KBM-7 (cell line): ENCODE measurements at places on chromosomes 6 and 20.
A peak's percentile ranks its signal among the peaks of the same experiment; 100 is the strongest.

DNA sequence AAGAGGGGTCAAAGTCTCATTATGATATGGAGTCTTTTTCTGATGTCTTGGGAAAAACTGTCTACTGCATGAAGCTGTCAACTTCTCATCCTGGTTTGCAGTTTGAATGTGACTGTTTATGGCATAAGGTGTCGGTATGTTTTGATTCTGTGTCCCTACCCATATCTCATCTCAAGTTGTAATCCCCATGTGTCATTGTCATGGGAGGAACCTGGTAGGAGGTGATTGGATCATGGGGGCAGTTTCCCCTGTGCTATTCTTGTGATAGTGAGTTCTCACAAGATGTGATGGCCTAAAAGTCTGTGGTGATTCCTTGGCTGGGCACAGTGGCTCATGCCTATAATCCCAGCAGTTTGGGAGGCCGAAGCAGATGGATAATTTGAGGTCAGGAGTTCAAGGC is 47.6 kb downstream of the MRAP2 start:
- no peak for DNase-seq

DNA sequence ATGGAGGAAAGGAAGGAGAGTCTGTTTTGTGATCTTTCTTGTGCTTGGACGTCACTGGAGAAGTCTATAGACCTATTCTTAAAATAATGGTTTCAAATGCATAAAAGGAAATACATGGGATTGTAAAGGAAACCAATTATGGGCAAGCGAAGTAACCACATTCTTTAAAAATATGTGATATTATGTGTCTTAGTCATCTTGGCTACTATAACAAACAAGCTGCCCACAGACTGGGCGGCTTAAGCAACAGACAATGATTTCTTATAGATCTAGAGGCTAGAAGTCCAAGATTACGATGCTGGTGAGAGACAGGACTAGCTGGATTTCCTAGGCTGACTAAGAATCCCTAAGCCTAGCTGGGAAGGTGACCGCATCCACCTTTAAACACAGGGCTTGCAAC is 49.4 kb upstream of the CD83 start:
- DNase-seq: no peak

DNA sequence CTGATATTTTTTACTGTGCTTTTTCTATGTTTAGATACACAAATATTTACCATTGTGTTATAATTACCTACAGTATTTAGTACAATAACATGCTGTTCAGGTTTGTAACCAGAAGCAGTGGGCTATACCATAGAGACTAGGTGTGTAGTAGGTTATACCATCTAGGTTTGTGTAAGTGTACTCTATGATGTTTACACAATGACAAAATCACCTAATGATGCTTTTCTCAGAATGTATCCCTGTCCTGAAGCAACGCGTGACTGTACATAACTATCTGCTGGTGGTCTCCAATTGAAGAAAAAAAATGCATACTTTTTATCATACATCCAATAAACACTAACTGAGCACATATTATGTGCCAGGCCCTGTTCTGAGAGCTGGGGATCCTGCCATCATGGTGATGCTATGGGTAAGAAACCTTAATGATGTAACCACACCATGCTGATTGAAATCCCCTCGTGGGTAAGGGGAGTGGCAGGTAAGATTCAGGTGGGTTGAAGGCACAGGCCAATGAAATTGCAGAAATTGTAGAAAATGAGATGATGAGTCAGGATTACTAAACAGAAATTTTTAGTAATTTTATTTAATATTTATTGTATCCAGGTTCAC is 76.8 kb downstream of the FYN start:
- no peak for DNase-seq

DNA sequence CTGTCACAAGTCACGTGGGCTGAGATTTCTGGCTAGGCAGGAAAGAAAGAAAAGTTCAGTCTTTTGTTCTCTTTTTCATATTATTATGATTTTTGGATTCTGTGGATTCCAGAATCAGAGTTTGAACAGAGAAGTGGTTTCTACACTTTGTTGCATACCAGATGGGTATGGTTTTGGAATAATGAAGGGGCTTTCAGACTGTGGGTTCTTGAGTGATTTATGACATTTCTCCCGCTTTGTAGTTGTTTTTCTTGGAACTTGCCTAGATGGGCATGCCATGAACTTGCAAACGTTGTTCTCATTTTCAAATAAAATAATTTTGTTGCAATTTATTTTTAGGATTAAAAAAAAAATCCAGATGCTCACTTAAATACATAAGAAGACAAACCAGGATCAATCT is 34.4 kb downstream of the CBFA2T2 start:
- DNase-seq: peak; percentile 58

DNA sequence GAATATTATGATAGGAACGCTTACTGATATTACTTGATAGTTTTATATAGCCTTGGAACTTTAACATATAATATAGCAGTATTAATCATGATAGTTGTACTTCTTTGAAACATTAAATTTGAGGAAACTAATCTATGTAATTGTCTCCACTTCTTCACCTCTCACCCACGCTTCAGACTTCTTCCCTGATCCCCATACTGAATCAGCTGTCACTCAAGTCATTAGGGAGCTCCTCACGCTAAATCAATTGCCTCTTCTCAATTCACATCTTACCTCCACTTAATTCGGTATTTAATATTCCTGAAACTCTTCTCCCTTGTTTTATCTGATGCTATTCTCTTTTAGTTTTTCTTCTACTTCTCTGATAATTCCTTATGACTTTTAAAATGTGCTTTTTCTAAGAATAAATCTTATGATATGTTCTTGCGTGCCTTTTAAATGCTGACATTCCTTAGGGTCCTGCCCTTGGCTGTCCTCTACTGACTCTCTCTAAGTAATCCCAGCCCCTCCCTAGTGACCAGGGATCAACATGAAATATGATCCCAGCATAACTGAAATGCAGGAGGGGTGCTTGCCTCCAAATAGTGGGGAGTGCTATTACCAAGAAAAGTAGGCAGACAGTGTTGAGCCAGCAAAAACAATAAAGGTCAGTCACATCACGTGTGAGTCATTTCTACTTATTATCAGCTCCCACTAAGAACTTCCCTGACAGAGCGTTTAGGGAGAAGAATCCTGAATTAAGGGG is 9.9 kb downstream of the ANKRD66 start:
- no peak for DNase-seq

- no peak for DNase-seq
These were observed 54.3 kb downstream of the SLC22A23 start for GRCh38 chr6:3402310-3403237.

DNA sequence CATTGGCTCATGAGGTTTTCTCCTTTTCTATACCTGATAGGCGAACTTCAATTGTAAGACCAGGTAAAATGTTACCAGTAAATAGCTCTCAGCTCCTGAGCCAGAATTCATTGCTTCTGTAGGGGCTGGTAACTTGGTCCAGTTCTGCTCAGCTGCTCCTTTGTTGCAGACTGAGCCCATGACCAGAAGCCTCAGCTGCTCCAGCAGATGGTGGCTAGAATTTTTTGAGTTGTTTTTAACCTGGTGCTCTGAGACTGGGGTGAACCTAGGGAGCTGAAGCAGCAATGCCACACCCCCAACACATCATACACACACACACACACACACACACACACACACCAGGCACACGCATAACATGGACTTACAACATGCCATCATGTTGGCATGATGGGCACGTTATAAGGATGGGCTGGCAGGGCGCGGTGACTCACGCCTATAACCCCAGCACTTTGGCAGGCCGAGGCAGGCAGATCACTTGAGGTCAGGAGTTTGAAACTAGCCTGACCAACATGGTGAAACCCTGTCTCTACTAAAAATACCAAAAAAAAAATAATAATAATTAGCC is 103.1 kb downstream of the QRSL1 start:
- no peak for DNase-seq

GRCh38 chr6:23414922-23415321 is 711.1 kb upstream of the NRSN1 start:
- no peak for DNase-seq

- DNase-seq: no peak
These were observed 108.9 kb downstream of the SNX5 start for GRCh38 chr20:17859616-17860232.

- no peak for DNase-seq
These were observed 74.4 kb downstream of the NFATC2 start for GRCh38 chr20:51467956-51468626.

DNA sequence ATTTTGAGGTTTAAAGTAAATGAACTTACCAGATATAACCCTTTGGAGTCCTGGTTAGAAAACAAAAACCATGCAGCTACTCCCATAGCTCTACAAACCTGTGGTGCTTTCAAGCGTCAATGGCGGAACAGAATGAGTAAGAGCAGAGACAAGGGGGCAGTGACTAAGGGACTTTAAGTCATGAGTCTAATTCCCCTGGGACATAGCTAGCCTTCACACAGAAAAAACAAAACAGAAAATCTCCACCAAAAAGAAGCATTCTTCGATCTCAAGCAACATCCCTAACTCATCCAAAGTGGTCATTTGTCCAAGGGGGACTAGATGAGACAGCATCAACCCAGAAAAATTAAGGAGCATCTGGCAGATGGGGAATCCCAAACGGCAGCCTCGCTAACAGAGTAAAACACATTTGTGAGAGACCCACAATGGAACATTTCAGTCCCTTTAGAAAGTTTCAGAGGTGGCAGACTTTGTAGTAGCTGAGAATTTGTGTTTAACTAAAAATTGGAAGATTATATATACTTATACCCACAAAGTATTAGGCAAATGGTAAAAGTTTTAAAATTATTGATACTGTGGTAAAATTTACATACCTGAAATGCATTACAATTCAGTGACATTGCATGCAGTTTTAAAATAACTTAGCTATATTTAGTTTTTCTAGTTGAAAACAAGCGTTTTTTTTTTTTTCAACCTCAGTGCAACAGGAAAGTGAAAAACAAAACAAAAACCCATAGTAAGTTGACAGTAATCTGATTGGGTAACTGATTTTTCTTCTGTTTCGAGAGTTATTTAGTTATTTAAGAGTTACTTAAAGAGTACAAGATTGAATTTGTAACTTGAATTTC is 67.5 kb downstream of the KCNQ5 start:
- DNase-seq: no peak

- DNase-seq: peak; percentile 84
These were observed at the start of gene TTPAL for GRCh38 chr20:44475694-44476560. TSS of gene TTPAL (plus strand) at chr20:44475874. CDS start at chr20:44480000, 4,126 bp downstream.

DNA sequence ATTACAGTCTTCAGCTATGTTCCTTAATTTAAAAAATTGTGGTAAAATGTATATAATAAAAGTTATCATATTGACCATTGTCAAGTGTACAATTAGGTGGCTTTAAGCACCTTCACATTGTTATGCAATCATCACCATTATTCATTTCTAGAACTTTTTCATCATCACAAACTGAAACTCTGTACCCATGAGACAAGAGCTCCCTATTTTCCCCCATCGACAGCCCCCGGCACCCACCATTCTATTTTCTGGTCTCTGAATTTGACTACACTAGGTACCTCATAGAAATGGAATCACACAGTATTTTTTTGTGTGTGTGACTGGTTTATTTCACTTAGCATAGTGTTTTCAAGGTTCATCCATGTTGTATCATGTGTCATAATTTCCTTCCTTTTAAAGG is 39.7 kb upstream of the FYN start:
- no peak for DNase-seq

GRCh38 chr6:138226700-138227315 is 8.5 kb upstream of the PBOV1 start:
- no peak for DNase-seq

- DNase-seq: no peak
These were observed 66.8 kb upstream of the RPS6KA2 start for GRCh38 chr6:166693880-166694279.

DNA sequence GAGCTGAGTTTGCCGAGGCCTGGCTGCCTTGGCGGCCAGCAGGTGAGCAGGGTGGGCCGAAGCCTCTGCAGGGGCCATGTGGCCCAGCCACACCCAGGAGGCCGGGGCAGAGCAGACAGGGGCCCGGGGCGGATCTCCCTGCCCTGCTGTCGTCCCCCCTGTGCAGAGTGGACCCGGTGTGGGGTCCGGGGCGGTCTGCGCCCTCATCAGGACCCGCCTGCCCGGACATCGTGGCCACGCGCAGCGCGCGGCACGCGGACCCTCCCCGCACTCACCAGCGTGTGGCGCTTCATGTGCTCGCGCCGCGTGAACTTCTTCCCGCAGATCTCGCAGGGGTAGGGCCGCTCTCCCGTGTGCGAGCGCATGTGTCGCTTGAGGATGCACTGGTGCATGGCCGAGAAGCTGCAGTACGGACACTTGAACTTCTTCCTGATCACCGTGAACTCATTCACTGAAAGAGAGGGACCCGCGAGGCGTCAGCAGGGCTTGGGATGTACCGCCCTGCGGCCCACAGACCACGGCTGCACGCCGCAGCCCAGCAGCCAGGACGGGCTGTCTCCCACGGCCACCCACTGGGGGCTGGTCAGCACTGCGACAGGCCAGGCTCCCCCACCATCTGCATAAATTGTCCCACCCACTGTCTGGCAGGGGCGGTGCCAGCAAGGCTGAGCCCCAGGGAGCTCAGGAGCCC is 13.0 kb downstream of the SLC2A4RG start:
- no peak for DNase-seq

GRCh38 chr6:135301304-135301703 is 120.2 kb downstream of the MYB start:
- no peak for DNase-seq

- no peak for DNase-seq
These were observed 3.6 kb downstream of the ARFRP1 start for GRCh38 chr20:63703976-63704748.

- no peak for DNase-seq
These were observed 134.0 kb downstream of the PDE7B start for GRCh38 chr6:135985471-135985870.

DNA sequence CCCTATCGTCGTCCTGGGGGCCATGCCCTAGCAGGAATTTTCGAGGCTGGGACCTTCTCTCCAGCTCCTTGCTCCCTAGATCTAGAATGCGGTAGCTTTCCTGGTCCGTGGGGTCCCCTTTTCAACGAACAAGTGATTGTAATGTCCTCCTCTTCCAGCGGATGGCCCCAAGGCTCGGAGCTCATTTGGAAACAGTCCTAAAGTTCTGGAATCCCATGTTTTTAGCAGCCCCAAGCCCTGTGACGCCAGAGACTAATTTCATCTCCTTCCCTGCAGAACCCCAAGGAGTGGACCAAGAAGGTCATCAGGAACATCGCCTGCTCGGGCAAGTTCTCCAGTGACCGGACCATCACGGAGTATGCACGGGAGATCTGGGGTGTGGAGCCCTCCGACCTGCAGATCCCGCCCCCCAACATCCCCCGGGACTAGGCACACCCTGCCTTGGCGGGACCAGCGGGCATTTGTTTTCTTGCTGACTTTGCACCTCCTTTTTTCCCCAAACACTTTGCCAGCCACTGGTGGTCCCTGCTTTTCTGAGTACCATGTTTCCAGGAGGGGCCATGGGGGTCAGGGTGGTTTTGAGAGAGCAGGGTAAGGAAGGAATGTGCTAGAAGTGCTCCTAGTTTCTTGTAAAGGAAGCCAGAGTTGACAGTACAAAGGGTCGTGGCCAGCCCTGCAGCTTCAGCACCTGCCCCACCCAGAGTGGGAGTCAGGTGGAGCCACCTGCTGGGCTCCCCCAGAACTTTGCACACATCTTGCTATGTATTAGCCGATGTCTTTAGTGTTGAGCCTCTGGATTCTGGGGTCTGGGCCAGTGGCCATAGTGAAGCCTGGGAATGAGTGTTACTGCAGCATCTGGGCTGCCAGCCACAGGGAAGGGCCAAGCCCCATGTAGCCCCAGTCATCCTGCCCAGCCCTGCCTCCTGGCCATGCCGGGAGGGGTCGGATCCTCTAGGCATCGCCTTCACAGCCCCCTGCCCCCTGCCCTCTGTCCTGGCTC is 48.5 kb downstream of the PYGB start:
- peak; percentile 24 for DNase-seq

- DNase-seq: no peak
These were observed 208.7 kb downstream of the ALDH8A1 start for GRCh38 chr6:134741200-134741536.
